AML-193 (cell line): ENCODE measurements at places on chromosomes 12 and 14.
A peak's percentile ranks its signal among the peaks of the same experiment; 100 is the strongest.

DNA sequence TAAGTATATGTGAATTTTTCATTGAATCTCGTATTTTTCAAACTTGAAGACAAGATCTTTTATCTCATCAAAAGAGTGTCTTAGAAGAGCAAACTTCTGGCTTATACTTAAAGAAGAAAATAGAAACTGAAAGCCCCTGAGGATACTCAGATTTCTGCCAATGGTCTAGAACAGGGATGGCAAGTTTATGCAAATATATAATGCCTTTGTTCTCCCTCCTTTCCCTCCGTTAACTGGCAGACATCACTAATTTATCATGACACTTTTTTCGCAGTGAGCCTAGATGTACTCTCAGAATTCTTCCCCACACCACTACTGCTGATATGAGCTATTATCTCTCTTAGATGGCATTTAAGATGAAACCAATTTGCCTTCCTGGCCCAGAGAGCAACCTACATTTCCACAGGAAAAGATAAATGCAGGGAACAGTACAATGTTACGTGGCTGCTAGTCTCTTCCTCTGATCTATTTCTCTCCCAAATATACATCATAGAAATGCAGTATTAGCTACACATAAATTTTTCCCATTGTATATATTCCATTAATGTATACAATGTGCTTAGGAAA, 40.0 kb upstream of the DAAM1 start:
- DNase-seq = no peak

DNA sequence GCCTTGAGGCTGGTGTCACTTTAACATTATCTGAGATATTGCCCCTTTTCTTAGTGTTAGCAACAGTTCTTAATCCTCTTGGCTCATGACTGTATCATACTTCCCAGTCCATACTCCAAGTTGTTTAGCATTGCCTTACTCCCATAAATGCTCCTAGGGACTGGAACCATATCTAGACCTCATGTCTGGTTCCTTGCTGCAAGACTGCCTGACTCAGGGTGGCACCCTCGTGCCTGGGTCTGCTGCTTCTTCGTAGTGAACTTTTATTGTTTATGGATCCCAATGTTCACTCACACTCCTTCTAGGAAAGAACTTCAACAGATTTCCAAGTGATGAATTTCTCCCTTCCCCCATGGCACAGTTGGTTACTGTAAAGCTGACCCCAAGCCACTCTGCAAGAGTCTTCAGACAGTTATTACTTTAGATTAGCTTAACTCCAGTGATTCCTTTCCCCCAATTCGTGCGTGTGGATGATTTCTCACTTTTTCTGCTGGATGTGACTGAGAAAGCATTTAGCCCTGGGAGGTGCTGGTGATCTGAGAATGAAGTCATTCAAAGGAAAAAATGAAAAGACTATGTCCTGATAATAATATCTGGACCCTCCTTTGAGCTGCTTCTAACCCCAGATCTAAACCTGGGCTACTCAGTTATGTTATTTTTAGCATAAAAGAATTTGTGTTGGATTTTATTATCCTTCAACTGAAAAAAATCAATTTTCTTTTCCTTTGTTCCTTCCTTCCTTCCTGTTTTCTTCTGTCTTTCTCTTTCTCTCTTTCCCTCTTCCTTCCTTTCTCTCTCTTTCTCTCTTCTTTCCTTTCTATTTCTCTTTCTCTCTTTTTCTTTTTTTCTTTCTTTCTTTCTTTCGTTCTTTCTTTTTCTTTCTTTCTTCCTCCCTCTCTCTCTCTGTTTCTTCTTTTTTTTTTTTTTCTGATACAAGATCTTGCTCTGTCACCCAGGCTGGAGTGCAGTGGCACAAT, 47.5 kb upstream of the PPP1R12A start:
- no peak for DNase-seq

DNA sequence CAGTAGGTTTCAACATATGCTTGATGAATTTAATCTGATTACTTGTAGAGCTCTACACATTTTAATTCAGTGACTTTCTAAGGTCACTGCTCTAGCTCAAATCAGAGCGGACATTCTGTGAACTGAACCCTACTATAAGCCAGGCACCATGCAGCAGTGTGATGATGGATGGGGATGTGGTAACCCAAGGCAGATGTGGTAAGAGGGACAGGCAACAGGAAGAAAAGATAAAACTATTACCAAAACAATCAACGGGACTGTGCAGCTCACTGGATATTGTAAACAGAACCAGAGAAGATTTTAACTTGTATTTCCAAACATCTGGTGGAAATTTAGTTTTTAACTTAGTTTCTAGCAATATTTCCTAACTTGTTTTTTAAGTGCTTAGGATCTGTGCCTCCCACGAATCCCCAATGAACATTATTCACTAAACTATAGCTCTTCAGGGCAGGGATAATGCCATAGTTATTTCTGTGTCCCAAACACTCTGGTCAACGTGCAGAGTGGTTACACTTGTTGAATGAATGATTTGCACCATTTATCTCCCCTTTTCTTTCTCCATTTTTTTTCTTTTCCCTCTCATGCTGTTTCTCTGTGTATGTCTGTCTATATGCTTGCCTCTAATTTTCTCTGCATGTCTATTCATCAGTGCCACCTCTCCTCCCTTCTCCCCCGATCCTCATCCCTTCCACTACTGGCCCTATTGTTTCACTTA, 3.0 kb downstream of the ERO1A start:
- peak; percentile 81 for DNase-seq

GRCh38 chr12:123058481-123058880, 78.0 kb downstream of the ARL6IP4 start:
- DNase-seq = no peak

- DNase-seq = no peak
These were observed 289.7 kb downstream of the RAD51B start for GRCh38 chr14:68109132-68109900.

DNA sequence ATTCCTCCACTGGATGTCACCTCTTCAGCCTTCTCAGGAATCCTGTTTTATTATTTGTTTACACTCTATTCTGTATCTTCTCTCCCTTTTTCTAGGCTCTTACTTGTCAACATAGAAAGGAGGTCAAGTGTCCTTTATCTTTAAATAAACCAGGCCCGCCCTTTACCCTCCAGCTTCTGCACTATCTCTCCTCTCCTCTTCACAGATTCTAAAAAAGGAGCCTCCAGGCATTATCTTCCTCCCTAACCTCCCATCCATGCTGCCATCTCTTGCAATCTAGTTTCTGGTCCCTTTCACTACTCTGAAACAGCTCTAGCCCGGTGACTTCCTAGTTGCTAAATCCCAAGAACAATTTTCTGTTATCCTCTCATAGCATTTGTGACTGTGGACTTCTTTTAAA, 24.1 kb upstream of the ARID2 start:
- no peak for DNase-seq

GRCh38 chr14:23916004-23916403, 37.6 kb upstream of the DHRS4 start:
- no peak for DNase-seq

- DNase-seq = no peak
These were observed 11.4 kb upstream of the G2E3 start for GRCh38 chr14:30547388-30548048.

GRCh38 chr14:25055992-25056687, 6.2 kb upstream of the STXBP6 start:
- DNase-seq = no peak

GRCh38 chr14:105469456-105470349, 4.9 kb upstream of the CRIP2 start:
- DNase-seq = no peak

GRCh38 chr12:49288412-49288853, 6.5 kb upstream of the PRPH start:
- DNase-seq = peak; percentile 40

- DNase-seq = no peak
These were observed 137.8 kb downstream of the SLC25A21 start for GRCh38 chr14:37034410-37035285.

GRCh38 chr12:4117386-4118016, 156.1 kb upstream of the CCND2 start:
- no peak for DNase-seq

DNA sequence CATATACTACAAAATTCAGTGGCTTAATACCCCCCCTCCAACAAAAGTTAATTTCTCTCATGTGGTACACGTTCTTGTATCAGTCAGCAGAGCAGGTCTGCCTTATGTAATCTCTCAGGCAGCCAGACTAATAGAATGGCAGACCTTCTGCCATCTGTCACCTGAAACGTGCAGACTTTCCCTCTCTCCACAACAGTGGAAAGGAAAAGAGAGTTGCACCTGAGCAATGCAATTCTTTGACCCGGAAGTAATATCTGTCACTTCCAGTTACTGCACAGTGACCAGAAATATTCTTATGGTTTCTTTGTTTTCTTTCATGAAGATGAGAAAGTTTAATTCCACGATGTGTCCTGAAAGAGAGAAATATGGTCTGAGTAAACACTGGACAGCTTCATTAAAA, 14.4 kb downstream of the KERA start:
- no peak for DNase-seq

DNA sequence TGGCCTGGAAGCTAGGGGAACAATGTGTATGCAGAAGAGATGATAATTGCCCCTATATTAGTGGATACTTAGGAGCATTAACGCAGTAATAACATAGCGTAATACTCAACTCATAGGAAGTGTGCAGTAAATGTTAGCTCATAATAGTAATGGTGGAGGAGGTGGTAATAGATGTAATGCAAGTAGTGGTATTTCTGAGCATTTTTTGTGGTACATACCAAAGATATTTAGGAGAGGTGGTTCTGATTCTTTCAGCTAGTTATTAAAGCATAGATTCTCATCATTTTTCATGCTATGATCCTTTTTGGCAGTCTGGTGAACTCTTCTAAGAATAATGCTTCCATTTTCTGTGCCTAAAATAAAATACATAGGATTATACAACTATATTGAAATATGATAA, 233.1 kb downstream of the PTPRO start:
- DNase-seq = no peak
